ENCODE measurements at places on chromosomes 2 and 18. TPM values are rescaled to one million over a fixed set of nuclear protein-coding genes. Genes with fewer than 3 reads are reported as not detected.

DNA sequence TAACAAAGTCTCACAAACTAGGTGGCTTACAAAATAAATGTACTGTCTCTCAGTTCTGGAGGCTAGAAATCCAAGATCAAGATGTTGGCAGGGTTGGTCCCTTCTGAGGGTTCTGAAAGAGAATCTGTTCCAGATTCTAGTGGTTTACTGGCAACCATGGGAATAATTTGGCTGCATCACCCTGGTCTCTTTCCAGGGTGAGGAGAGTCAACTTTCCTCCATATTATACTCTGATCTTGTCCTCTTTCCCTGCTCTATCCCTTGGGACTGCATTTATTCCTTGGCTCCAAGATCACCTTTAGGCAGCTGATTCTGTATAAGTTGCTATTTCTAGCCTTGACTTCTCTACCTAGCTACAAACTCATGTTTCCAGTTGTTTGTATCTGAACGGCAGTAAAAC lies 35.2 kb downstream of the SLC40A1 start:
- H3K27me3 ChIP-seq, result no peaks in the 10 kb centered on the region
- H3K27ac ChIP-seq, result no peak overlapping the region
- H3K4me3 ChIP-seq, result no peak overlapping the region
- H3K36me3 ChIP-seq, result no peaks in the 10 kb centered on the region
- peaks cover 4% of the 10 kb centered on the region for H3K4me1 ChIP-seq

PAPOLG gene
- total RNA-seq, result 12.2 TPM

SRD5A2 gene
- 0.22 TPM for total RNA-seq

LINC00305 gene
- total RNA-seq, result not detected

Measured in kidney (tissue), 22 donors.